NB4 (cell line): ENCODE measurements at places on chromosomes 12 and 14.

DNA sequence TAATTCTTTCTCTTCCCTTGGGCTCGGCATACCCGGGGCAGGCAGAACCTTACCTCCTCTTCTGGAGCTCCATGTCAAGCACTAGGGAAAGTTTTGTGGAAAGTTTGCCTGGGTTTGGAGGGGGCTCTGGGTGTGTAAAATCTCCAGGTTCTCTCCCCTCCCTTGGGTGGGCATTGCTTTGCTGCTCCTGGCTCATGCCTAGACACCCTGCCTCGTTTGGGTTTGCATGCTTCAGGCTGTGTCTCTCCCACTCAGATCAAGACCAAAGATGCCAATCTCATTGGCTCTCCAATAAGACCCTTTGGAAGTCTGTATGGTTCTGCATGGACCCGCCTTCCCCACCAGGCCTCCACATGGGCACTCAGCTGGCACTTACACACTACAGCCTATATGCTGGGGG, 6.2 kb upstream of the KRT2 start:
- DNase-seq, result no peak

DNA sequence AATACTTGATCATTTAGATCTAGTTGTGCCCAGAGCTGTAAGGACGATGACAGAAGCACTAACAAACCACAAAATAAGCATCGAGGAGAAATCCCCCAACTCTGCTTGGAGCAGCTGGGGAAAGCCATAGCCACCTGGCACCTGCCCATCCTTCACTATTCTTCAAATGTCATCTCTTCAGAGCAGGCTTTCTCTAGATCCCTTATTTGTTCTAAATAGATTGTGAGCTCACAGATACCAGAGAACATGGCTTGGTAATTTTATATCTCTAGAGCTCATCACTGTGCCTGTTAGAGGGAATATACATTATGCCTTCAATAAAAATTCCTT, 50.9 kb downstream of the GRIP1 start:
- DNase-seq, result no peak

- no peak for DNase-seq
Measured at GRCh38 chr12:57624441-57625220, 8.4 kb downstream of the B4GALNT1 start.

DNA sequence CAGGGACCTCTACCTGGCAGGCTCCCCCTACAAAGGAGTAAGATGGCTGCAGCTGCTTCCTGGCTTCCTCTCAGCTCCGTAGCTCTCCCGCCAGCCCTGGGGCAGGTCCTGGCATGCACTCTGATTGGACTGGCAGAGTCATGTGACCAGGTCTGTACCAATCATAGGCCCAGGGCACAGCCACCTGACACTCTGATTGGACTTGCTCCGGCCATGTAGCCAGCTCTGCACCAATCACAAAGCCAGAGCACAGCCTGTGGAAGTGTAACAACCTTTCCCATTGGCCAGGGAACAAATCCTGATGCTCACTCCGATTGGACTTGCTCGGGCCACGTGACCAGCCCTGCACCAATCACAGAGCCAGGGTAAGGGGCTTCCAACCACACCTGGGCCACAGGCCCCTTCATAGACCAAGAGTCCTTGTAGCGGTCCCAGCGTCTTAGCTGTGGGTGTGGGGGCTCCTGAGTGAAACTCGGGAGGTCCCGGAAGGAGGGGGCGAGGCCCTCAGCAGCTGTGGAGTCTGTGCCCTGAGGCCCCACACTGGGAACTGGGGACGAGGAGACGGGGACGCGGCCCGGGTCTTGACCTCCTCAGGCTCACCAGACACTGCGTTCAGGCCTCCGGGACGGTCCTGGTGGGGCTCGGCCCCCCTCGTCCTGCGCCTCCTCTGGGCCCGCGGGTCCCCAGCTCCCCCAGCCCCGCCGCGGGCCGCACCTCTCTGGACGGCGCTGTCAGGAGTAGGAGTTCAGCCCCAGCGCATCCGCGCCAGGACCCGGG, 210.6 kb downstream of the ADGRD1 start:
- peak; percentile 26 for DNase-seq

DNA sequence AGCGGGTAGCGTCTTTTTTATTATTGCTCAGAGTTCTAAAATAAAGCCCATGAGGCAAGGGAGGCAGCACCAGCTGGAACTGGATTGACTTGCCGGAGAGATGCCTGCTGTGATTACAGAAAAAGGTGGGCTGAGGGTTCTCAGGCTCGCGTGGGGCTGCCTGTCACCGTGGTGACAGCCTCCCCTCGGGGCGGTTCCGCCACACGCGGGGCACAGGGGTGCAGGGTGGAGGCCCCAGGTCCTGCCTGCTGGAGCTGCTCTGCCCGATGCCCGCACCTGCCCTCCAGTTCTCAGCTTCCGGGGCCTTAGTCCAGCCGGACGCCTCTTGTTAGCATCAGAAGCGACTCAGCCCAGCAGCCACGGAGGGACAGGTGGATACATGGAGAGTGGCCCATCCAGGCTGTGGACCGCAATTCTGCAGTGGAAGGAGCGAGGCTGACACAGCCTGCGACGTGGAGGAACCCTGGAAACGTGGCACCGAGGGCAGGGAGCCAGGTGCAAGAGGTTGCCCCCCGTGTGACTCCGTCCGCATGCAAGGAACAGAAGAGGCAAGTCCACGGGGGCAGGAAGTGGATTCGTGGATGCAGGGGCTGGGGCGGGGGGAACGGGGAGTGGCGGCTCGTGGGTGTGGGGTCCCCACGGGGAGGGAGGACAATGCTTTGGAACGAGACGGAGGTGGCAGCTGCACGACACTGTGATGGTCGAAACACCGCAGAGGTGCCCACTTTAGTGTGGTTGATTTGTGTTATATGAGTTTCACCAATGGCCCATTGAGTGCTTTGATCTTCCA, 79.5 kb downstream of the GALNT9 start:
- DNase-seq, result no peak
